ENCODE measurements at places on chromosomes 6 and 20. TPM values are rescaled to one million over a fixed set of nuclear protein-coding genes. Genes with fewer than 3 reads are reported as not detected.

PGM3 gene
- total RNA-seq = 50.4 TPM

NKX2-2 gene
- not detected for total RNA-seq

CD109 gene
- 3.9 TPM for total RNA-seq

KCNQ2 gene
- total RNA-seq = 0.46 TPM

PCSK2 gene
- 2.6 TPM for total RNA-seq

TAAR6 gene
- not detected for total RNA-seq

KHDC1L gene
- total RNA-seq = not detected

RIPPLY2 gene
- total RNA-seq = not detected

NRSN1 gene
- total RNA-seq = 0.12 TPM

NNAT gene
- 6.3 TPM for total RNA-seq

SLC16A10 gene
- 2.2 TPM for total RNA-seq

KIF13A gene
- 43.0 TPM for total RNA-seq

SF3B5 gene
- total RNA-seq = 124 TPM

SH3BGRL2 gene
- 64.3 TPM for total RNA-seq

TAF8 gene
- 26.3 TPM for total RNA-seq

CGAS gene
- total RNA-seq = 4.5 TPM

PRL gene
- not detected for total RNA-seq

CD93 gene
- total RNA-seq = 38.4 TPM

SAMD5 gene
- total RNA-seq = 7.3 TPM

SEMG1 gene
- total RNA-seq = 1.1 TPM

GLP1R gene
- total RNA-seq = 0.06 TPM

APCDD1L gene
- total RNA-seq = 1.1 TPM

TGM3 gene
- 1.4 TPM for total RNA-seq

IL17A gene
- total RNA-seq = not detected

PSORS1C2 gene
- not detected for total RNA-seq

KAT14 gene
- total RNA-seq = 16.6 TPM

CAGE1 gene
- total RNA-seq = not detected

PXMP4 gene
- total RNA-seq = 17.9 TPM

PRR18 gene
- total RNA-seq = not detected

UBD gene
- total RNA-seq = not detected

SLC35F1 gene
- total RNA-seq = 1.1 TPM
